ENCODE measurements at places on chromosomes 12 and 14. TPM values are rescaled to one million over a fixed set of nuclear protein-coding genes. Genes with fewer than 3 reads are reported as not detected.

- DNase-seq: no peak
These were observed 31.5 kb downstream of the ERO1A start for GRCh38 chr14:52663850-52664249.

DNA sequence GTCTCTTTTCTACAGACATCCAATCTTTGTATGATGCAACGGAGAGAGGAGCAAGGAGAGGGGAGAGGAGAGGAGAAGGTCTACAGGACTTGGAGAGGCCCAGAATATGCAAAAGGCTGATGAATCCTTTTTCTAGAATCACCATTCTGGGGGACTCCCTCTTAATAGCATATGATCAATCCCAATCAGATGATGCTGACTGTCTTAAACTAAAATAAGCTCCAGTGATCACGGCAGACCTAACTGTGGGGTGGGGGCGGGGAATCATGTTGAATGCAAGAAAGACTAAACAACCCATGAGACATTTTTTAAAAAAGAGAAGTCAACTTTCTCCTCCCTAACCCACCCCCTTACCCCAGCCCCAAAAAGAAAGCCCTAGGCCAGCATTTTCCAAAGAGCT is 33.4 kb downstream of the BTBD7 start:
- no peak for DNase-seq

DNA sequence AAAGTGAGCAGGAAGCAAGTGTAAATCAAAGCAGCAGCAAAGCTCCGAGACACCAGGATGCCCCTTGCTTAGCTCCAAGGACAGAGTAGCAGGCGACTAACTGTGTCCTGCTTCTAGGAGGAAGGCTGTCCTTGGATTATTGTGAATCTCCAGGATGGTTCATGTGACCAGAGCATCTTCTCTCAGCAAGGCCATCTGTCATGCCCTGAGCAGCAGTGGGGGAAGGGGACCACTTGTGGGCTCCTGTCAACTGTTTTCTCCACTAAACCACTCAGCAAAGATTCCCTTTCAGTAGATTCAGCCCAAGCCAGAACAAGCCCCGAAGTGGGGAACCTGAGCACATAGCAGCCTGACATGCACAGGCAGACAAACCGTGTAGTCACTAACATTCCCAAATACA is 19.4 kb downstream of the MAP3K9 start:
- no peak for DNase-seq

GRCh38 chr12:25694072-25694471 is 141.0 kb upstream of the LMNTD1 start:
- no peak for DNase-seq

DNA sequence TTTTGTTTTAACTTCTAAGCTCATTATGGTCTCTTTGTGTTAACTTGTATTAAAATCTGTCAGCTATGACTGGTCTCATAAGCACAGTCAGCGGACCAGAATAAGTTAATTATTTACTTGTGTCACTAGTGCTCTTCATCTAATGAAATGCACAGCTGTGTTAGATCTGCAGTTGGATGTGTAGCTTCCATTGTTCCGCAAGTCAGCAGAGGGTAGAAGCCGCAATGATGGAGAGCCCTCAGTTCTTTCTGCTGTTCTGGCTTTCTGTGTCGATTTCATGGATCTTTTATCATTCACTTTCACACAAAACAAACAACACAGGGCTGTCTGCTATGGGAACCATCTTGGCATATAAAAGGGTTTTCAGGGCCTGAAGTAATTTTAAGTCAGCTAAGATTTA is 89.3 kb upstream of the RFX4 start:
- no peak for DNase-seq

DNA sequence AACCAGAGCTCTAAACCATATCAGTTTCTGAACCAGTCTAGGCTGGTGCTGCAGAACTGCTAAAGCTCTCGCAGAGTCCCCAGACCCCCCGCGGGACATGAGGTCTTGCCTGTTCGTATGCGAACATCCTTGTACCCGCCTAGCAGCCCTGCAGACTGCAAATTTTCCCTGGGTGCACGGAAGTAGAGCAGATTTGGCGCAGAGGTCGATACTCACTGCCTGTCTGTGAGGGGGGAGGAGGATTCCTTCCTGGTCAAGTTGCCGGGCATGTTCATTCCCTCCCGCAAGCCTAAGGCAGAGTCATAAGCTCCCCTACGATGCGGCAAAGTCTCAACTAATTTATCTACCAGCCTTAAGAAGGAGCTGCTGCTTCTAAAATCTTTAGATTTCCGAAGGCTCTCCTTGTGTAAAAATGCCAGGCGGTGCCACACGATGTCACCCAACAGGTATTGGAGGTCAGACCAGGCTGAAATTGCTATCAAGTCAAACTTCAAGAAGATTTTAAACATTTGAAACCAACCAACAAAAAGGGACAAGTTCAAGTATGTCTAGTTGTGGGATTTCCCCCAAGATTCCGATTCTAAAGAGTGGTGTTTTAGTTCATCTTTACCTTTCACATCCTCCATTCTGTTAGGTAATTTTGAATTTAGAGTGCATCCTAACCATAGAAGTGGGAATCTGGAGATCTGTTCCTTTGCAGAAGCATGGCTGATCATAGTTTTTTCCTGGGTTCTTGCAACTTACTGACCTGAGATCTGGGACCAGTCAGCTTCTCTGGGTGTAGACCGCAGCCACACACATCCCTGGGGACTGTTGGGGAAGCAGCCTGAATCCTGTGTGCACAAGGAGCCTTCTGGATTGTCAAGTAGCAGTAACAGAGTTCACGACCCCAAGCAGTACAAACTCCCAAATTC is 1.6 kb upstream of the PAX9 start:
- DNase-seq: no peak

GRCh38 chr12:98645572-98646067 is 530 bp downstream of the APAF1 start:
- no peak for DNase-seq

DNA sequence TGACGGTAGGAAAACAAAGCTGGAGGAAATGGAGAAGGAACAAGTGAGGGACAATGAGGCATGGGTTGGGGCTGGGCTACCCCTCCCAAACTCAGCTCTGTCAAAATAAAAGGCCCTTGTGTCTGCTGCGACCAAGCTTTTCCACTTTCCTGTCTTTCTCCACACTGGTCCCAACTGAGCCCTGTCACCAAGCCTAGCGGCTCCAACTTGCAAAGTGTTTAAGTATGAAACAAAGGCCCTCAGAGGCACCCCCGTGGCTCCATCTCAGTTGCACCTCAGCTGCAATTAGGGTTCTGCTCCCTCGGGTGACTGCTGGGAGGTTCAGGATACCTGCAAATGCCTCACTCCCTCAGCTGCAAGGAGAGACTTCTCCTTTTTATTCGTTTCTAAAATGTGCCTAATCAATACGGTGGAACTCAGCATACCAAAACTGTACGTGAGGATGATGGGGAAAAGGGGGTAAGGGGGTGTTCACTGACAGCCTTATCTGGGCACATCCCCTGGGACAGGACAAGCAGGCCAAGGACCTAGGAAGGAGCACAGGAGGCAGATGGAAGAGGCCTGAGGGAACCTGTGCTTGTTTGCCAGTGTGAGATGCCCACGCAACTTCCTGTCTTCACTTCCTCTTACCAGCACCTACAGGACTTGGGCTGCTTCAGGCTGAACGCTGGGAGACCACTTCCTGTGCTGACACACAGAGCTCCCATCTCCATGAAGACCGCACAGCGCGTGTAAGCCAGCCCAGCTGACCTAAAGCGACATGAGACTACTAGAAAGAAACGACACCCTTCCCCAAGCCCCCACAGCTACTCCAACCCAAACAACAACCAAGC is 8.9 kb downstream of the VAMP1 start:
- DNase-seq: no peak

DNA sequence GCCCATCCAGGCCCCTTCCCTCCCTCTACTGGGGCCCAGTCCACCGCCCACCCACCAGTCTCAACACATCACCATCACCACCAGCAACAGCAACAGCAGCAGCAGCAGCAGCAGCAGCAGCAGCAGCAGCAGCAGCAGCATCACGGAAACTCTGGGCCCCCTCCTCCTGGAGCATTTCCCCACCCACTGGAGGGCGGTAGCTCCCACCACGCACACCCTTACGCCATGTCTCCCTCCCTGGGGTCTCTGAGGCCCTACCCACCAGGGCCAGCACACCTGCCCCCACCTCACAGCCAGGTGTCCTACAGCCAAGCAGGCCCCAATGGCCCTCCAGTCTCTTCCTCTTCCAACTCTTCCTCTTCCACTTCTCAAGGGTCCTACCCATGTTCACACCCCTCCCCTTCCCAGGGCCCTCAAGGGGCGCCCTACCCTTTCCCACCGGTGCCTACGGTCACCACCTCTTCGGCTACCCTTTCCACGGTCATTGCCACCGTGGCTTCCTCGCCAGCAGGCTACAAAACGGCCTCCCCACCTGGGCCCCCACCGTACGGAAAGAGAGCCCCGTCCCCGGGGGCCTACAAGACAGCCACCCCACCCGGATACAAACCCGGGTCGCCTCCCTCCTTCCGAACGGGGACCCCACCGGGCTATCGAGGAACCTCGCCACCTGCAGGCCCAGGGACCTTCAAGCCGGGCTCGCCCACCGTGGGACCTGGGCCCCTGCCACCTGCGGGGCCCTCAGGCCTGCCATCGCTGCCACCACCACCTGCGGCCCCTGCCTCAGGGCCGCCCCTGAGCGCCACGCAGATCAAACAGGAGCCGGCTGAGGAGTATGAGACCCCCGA is 6.8 kb upstream of the RNU7-1 start:
- peak; percentile 76 for DNase-seq

DNA sequence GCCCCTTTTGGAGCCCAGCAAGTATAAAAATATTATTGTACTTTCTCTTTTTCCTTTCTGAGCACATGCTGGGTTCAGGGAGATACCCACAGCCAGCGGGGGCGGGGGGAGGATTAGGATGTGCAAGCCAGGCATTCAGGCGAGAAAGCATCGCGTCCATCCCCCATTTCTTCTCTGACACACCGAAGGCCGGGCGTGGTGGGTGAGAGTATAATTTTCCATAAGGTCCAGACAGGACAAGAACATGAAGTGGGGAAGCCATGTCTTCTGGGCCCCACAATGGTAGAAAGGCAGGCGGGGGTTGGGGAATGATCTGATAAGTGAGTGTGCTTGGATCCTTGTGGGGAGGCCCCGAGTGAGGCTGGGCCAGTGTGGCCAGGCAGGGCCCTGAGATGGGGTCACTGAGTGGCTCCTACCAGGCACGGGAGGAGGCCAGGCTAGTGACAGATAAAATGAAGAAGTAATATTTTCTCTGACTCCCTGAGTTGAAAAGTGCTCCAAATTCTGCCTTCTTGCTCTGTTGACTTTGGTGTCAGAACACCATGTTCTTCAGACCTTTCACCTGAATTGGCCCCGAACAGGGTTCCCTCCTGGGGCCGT is 10.7 kb upstream of the LRTM2 start:
- DNase-seq: no peak

- no peak for DNase-seq
These were observed 612.4 kb downstream of the NRXN3 start for GRCh38 chr14:78782551-78782950.

GRCh38 chr14:101474563-101475455 is 86.5 kb upstream of the DIO3 start:
- peak; percentile 68 for DNase-seq

DNA sequence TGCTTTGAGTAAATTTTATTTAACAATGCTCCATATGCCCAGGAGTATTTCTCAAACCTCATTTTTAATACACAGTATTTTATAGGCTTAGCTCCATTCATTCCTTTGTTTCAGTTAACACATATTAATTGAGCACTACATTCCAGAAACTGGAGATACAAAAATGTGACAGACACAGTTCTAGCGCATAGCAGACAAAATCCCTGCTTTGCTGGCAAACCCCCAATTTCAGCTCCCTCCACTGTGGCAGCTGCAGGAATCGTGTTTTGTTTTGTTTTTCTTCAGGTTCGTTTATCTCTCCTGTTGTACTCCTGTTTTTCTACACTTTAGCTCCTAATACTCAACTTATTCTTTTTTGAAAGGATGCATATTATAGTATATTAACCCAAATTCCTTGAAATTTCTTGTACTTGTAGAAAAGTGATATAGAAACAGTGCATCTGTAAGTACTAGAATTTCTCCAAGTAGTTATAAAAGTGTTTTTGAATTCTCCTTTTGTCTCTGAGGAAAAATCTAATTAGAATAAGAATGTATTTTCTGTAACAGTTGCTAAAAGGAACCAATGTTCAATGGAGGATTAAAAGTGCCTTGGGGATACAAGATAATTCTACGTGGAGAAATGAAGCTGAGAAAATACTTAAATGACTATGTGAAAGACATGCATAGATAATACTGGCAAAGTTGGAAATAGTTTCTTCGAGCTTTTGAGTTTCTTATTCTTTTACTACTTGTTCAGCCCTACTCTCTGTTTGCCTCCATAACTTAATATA is 6.4 kb upstream of the RAB21 start:
- DNase-seq: no peak

Gene CCDC197
- not detected for total RNA-seq

Gene TTC9
- total RNA-seq: 11.1 TPM

Gene AP1G2
- total RNA-seq: 59.6 TPM
